ENCODE measurements at places on chromosomes 5 and 9.

- DNase-seq: no peak
Observed at GRCh38 chr9:34499076-34499475, 23.7 kb downstream of the ENHO start.

DNA sequence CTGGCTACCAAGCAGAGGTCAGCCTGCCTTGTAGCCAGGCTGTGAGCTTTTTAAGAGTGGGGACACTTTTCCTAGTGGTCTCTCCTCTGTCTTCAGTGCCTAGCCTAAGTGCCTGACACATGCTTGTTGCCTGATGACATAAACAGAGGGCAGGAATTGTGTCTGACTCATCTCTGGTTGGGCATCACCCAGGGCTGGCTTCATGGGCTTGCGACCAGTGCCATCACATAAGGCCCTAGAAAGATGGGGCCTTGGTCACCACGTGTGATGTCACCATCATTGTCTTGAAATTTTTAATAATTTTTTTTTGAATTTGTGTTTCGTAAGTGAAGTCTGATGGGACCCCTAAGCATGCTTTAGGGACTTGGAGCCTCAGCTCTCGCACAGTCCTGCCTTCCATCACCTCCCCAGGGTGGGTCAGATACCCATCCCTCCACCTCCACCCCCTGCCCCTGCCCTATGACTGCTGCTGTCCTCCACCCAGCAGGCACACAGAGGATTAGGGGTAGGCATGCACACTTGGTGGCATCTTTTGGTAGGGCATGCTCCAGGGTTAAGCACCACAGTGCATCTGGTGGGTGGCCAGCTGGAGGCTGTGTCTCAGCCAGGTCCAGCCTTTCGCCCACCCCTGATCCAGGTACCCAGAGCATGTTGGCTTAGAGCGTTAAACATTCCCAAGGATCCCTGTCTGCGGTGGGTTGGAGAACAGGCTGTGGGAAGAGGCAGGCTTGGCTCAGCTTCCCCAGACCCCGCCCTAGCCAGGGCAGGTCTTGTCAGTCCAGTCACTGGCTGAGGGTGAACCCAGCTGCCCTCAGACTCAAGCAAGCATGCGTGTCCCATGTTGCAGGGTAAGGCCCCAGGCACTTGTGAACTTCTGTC lies 80.1 kb upstream of the SH3PXD2B start:
- DNase-seq: no peak

DNA sequence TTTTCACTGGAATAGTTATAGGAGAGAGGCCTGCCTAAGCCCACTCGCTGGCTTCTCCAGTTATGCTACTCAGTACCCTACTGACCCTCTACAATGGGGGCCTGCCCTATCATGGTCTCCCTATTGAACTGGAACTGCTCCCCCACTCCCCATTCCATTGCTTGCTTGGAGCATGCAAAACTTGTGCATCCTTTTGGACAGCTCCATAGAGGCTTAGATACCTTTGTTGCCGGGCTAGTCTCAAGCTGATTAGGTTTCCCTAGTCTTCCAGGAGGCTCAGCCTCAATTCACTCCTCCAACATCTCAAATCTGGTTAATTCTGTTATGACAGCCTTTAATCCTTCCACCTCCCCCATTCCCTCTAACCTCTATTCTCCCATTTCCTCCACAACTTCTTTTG lies 39.9 kb downstream of the KIF24 start:
- no peak for DNase-seq

GRCh38 chr5:37005252-37005651 lies 128.7 kb downstream of the NIPBL start:
- no peak for DNase-seq

DNA sequence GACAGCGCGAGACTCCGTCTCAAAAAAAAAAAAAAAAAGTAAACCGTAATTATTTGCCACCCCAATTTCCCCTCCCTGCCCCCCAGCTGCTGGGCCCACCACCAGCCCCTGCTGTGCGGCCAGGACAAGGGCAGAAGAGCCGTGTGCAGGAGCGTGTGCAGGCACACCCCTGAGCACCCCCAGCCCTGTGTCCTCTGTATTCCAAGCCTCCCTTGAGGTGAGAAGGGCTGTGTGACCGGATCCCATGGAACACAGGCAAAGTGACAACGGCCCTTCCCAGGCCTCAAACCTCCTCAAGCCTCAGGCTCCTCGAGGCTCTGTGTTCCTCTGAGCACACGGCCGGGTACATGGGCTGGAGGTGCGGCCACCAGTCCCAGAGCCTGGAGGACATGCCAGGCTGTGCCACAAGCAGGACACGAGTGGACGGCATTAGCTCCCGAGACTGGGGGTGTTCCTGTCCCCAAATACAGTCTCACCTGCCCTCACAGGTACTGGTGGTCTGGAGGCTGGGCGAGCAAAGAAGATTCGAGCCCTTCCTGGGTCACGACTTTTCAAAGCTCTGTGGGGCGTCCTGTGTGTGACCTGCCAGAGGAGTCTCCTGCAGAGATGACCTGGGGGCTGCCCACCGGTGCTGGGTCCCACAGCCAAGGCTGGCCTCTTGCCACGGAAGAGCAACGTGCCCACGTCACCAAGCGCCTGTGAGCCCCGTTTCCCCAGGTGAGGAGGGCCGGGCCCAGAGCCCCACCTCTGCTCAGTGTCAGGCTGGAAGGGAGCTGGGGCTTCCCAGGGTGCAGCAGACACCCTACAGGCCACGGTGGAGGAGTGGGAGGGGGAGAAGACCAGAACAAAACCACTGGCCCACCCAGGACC lies 47.1 kb upstream of the SIMC1 start:
- DNase-seq: no peak

DNA sequence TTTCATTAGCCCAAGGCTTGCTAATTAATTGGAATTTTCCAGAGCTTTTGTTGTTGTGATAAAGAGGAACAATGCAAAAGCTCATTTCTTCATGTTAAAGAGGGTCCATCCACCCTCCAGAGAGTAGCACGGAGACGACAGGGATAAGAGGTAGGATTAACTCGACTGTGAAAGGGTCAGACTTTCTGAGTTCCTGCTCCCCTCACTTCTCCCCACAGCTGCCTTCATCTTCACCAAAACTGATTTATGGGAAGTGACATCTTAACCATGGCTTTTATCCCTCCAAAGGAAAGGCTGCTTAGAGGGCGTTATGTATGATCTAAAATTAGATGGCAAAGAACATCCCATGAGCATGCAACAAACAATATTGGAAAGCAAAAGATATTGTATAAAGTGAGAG lies 135.5 kb downstream of the GLIS3 start:
- DNase-seq: no peak

- DNase-seq: no peak
Observed at GRCh38 chr9:80873861-80874260, 815.5 kb downstream of the TLE1 start.

DNA sequence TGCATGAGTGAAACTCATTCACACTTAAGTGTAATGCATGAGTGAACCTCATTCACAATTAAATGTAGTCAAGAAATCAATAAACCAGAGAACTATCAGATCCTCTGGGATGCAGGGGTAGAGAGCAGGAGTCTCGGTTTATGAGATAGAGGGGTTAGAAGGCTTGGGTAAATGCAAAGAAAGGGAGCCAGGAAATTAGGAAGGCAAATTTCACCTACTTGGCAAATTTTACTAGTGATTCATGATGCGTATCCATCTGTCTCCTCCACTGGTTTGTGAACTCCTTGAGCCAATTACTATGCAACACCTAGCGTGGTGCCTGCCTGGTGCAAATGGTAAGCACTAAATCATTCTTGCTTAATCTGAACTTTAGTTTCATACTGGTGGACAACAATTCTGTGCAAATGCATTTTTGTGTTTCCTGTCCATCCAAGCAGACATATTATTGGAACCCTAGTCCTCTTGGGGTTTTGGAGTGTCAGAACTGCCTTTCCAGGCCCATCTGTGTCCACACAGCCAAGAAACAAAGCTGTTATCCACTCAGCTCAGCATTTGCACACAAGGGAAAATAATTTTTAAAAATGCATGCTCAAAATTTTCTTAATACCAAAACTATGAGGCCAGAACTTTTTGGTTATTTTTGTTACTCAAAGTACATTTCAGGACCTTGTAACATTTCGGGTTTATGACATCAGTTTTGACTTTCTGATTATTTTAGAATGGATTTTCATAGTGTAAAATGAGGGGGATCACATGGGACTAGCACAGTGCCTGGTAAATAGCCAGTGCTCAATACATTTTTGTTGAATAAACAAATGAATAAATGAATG lies 5.2 kb downstream of the HAPLN1 start:
- no peak for DNase-seq

DNA sequence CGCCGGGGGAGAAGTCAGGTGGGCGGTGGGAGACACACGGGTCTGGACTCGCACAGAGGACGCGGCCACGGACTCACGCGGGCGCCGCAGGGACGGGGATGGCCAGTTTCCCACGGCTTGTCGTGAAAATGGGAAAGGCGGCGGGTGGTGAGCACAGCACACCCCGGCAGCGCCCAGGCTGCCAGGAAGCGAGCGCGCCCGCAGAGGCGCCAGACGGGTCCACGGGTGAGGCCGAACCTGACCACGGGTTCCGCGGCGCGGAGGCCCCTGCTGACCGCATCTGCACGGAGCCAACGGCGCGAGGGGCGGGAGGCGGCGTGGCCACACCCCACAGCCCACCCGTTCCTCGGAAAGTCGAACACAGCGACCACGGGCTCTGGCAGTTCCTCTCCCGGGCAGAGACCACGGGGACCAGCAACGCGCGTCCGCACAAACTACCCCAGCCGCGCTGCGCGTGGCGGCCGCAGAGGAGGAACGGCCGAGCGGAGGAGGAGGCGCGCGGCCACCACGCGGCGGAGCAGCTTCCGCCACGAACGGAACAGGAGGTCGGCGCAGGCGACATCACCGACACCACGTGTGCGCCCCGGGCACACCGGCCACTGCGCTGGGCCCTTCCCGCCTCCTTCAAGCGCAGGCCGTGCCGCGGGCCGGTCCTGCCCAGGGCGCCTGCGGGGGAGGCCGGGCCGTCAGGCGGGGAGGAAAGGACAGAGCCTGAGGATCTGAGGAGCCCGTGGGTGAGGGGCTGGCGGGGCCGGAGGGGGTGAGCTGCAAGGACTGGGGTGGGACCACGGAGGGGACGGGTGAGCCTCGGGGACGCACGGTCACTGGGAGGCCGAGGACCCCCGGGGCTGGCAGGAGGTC lies 5.6 kb downstream of the EXD3 start:
- peak; percentile 74 for DNase-seq

DNA sequence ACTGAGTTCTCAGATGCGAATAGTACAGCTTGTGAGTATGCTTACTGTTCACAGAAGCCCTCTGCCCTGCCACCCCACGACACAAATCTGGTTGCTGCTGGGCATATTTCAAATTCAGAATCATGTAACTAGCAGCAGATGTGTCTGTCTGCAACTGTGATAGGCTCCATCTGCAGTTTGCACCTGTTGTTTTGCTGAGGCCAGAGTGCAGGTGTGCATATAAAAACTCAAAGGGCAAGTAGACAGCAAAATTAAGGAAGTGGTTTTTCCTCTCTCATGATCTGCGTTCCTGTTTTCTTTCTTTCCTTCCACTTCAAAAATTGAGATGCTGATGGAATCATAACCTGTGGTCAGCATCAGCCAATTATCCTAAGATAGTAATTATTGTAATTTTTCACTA lies 1000.5 kb downstream of the PTPRD start:
- DNase-seq: no peak

GRCh38 chr9:134169724-134170401 lies 5.5 kb upstream of the RNU6ATAC start:
- DNase-seq: no peak

DNA sequence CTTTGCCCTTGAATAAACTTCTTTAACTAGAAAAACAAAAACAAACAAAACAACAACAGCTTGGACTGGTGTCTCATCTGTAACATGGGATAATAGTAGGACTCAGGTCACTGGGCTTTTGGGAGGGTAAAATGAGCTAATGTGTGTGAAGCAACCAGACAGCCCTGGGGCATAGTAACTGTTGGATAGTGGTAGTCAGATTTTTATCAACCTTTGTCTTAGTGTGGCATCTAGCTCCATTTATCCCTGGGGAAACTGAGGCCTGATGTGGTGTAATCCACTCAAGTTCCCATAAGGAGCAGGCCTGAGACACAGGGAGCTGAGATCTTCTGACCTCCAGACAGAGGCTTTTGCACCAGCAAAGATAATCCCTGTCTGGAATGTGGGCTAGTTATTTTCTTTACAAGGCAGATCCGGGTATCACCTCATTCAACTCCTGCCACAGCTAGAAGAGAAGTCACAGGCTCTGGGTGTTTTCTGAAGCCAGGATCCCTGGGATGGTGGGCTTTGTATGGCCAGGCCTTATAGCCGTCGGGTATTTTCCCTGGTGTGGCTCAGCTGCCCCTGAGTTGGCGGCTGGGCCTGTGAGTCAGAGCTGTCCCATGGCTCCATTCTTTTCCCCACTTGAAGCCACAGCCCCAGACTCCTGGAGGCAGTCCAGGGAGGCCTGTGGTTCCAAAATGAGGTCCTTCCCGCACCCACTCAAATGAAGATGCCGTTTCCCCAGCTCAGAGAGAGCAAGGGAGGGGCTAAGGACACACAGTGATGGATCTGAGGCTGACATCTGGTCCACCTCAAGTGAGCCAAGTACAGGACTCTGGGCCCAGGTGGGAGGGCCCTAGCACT lies 26.1 kb upstream of the CSF1R start:
- peak; percentile 3 for DNase-seq

- no peak for DNase-seq
Observed at GRCh38 chr5:150492621-150493020, 15.3 kb upstream of the NDST1 start.

DNA sequence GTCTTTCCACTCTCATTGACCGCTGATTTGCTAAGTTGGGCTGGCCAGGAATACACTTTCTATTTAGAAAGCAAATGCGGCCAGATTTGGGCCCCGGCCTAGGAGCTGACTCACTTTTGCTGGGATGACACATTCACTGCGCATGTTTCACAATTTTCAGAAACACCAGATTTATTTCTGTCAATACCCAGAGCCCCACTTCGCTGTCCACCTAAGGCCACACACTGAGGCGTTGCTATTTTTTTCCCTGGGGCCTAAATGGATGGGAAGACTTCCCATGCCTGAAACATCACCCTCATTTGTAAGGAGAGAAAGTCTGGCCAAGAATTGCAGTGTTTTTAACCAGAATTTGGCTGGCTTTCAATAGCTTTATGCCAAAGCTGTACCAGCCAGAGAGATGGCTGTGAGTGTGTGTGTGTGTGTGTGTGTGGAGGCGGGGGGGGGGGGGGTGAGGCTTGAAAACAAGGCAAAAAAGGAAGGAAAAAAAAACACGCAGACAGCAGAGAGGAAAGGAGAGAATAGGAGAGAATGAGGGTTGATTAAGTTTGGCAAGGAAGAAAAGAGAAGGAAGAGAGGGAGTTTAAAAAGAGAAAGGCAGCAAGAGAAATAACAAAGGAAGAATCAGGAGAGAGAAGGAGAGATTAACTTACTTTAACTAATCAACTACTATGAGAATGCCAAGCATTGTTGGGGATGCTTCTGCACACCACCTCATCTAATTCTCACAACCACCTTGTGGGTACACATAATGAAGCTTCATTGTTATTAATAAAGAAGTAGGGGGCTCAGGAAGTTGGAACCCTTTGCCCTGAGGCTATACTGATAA lies 261.4 kb upstream of the KLF4 start:
- DNase-seq: no peak

- no peak for DNase-seq
Observed at GRCh38 chr9:6758248-6758497, 400 bp downstream of the KDM4C start.

DNA sequence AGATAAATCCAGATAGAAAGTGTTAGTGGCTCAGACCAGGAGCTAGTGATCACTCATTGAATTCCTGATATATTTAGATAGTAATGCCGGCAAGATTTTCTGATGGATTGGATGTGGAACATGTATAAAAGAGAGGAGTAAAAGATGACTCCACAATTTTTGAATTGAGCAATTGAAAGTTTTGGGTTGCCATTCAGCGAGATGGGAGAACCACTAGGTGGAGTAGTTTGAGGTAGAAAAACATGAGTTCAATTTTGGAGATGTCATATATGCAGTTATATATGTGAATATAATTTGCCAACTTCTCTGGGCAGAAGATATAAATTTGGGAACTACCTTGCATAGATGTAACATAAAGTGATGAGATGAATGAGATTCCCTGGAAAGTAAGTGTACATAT lies 502.5 kb upstream of the SEMA6A start:
- peak; percentile 16 for DNase-seq

Measured in GM20000 (cell line).